Activated CD4-positive, alpha-beta T cell treated with anti-CD3 and anti-CD28 coated beads, Interleukin-10, Interleukin-2, amounts not matched to agents 100 ng/mL and 50 ng/mL, durations not matched to agents 16 hours and 8 hours (primary cell): ENCODE measurements at places on chromosomes 16 and 17.

GRCh38 chr16:79810449-79811189 is 210.1 kb upstream of the MAF start:
- DNase-seq, result no peak

DNA sequence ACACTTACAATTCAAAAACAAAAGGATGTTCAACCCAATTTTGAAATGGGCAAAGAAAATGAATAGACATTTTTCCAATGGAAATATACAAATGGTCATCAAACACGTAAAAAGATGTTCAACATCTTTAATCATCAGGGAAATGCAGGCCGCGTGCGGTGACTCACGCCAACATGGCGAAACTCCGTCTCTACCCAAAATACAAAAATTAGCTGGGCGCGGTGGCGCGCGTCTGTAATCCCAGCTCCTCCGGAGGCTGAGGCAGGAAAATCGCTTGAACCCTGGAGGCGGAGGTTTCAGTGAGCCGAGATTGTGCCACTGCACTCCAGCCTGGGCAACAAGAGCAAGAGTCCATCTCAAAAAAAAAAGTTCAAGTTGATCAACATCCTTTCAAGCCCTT is 1.8 kb upstream of the CLUAP1 start:
- DNase-seq, result no peak

DNA sequence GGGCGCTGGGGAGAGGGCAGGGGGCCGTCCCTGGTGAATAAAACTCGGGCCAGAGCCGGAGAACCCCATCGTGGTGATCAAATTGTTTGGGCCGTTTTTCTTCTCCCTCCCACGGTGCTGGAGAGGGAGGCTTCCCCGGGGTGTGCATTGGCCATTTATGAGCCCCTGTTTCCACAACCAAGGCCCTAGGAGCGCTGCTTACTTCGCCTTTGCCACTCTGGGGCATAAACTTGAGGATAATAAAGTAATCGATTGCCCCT is 544 bp downstream of the CCP110 start:
- no peak for DNase-seq

GRCh38 chr16:72099377-72099818 is 5.8 kb downstream of the DHX38 start:
- DNase-seq, result peak; percentile 63

- no peak for DNase-seq
These were observed 2.0 kb downstream of the CD300LB start for GRCh38 chr17:74529243-74529642.

DNA sequence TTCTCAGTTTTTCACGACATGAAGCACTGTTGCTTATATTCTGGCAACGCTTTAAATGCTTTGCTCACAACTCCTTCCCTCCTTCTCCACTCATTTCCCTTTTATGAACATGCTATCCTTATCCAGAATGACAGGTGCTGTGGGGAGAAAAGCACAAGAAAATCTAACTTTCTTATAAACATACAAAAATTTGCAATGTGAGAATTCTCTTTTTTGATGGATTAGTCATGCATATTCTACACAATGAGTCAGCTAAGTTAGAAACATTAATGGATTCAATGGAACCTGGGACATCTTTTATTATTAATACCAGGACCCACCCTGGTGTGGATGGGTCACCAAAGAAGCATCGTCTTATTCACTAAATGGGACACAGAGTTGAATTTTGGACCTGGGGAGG is 234.6 kb upstream of the CDH5 start:
- no peak for DNase-seq

- DNase-seq, result no peak
These were observed 26.4 kb upstream of the BEAN1 start for GRCh38 chr16:66400503-66401380.
